Kidney (tissue), 22 donors: ENCODE measurements at places on chromosomes 12 and 14. TPM values are rescaled to one million over a fixed set of nuclear protein-coding genes. Genes with fewer than 3 reads are reported as not detected.

DNA sequence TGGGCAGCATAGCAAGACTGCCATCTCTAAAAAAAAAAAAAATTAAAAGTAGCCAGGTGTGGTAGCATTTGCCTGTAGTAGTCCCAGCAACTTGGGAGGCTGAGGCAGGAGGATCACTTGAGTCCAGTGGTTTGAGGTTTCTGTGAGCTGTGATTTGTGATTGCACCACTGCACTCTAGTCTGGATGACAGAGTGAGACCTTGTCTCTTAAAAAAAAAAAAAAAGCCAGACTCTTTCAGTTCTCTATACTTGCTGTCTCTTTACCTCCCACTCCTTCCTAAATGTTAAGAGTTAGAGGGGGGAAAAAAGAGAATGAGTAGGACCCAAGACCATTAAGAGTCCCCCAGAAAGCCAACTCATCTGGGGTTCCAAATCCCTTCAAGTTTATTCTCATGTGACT lies 17.8 kb downstream of the EIF2S1 start:
- no peak for DNase-seq

Gene MIA2
- polyA plus RNA-seq, result 63.2 TPM

DNA sequence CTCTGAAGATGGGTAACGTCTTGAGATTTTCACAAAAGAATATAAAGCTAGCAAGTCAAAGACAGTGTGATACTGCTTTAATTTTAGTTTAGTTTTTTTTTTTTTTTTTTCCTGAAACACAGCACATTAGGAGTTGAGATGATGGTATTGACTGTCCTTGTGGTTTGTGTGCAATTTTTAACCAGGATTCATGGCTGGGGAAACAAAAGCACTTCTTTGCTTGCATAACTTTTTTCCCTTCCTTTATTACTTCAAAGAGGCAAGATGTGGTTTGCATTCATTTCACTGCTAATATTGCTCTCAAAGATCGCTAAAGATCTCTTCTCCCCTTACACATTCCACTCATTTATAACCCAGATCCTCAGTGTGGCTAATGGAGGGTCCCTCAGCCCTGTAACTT lies 157.1 kb upstream of the PZP start:
- DNase-seq, result no peak

- DNase-seq, result no peak
Measured at GRCh38 chr12:88111074-88111652, 30.7 kb downstream of the CEP290 start.

DNA sequence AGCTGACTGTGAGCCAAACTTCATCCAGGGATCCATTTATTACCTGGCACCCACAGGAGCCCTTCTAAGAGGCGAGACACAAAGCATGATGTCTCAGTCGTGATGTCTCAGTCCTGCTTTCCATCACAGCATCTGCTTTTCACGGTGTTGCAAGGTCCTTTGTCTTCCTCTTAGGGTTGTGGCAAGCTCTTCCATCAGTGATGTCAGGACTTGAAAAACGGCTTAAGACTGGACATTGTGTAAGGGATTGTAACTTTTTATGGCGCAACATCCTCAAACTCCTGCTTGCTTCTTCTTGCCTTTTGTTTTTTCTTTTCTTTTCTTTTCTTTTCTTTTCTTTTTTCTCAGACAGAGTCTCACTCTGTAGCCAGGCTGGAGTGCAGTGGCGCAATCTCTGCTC lies 586.5 kb upstream of the TMEM132C start:
- no peak for DNase-seq

Gene WNT1
- polyA plus RNA-seq, result not detected

GRCh38 chr12:1670358-1671268 lies 20.3 kb upstream of the ADIPOR2 start:
- DNase-seq, result no peak

GRCh38 chr14:93939304-93940229 lies 12.4 kb downstream of the FAM181A start:
- peak; percentile 88 for DNase-seq

DNA sequence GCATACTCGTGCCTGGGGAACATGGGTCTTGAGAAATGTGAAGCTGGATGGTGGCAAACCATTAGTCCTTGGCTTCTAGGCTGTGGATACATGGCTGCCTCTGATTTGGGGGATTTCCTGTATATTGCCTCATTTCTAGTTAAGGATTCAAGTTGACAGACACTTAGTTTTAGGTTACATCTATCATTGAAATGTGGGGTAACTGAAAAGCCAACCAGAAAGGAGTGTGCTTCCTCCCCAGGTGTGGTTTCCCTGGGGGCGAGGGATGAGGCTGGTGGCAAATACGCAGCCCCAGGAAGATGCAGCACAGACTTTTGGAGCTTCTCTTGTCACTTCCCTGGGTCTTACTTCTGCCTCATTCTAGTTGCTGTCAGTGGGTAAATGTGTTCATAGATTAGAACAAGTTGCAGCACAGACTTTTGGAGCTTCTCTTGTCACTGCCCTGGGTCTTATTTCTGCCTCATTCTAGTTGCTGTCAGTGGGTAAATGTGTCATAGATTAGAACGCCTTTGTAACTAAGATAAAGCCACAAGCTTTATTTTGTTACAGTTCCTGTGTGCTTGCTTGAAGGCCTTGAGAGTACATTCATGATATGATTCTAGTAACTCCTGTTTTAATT lies 85.1 kb downstream of the BORCS5 start:
- DNase-seq, result no peak
